Sigmoid colon (tissue), 7 donors: ENCODE measurements at places on chromosomes 3 and 15.

DNA sequence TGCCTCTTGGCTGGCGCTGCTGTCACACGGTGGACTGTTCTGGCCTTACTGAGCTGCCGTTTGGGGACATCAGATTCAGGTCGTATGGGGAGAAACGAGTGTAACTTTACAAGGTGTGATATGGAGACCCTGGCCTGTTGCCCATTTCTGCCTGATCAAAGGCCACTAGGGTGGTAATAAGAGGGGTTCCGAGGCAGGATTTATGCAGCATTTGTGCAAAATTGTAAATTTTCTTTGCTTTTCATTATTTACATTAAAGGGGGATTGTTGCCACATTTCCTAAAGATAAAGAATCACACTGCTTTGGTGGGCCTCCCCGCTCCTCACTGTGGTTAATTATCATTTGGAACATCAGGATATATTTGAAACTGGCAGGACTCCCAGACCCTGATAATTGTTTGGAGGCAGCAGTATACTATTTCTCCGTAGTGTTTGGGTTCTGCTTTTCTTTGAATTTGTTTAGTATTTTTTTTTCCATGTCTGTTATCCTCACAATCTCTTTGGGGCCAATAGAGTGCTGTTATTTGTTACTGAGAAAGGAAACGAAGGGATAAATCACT, 891 bp downstream of the NXPE3 start:
- DNase-seq, result no peak
- H3K27me3 ChIP-seq, result no peaks in the 10 kb centered on the region
- H3K4me1 ChIP-seq, result peaks cover 22% of the 10 kb centered on the region
- peaks cover 27% of the 10 kb centered on the region for H3K36me3 ChIP-seq

DNA sequence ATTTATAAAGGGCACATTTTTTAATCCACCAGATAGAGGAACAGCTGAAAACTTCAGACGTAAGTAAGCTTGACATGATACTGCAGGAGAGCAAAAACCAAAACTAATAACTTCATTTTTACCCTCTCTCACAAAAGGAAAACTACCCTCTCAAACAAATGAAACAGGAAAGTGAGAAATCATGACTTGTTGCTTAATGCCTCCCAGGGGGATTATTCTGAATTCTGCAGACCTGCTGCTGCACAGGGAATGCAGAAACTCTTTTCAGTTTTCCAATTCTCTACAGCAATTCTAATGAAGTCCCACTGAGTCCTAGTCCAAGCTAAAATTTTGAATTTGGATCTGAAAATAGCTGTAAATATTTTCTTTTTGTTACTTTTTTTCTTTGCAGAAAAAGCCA, 637.1 kb upstream of the CCDC54 start:
- no peak overlapping the region for H3K27ac ChIP-seq
- no peak overlapping the region for H3K4me3 ChIP-seq
- H3K4me1 ChIP-seq, result no peaks in the 10 kb centered on the region

GRCh38 chr15:67051088-67052045, 14.0 kb upstream of the SMAD3 start:
- no peaks in the 10 kb centered on the region for H3K27me3 ChIP-seq
- no peaks in the 10 kb centered on the region for H3K36me3 ChIP-seq
- peaks cover 18% of the 10 kb centered on the region for H3K4me1 ChIP-seq
- no peak overlapping the region for H3K4me3 ChIP-seq
- DNase-seq, result no peak
- no peak overlapping the region for H3K27ac ChIP-seq

GRCh38 chr3:14119651-14120050, 5.0 kb downstream of the CHCHD4 start:
- DNase-seq, result no peak
- H3K4me3 ChIP-seq, result no peak overlapping the region
- H3K27me3 ChIP-seq, result no peaks in the 10 kb centered on the region
- peaks cover 14% of the 10 kb centered on the region for H3K36me3 ChIP-seq
- peaks cover 24% of the 10 kb centered on the region for H3K4me1 ChIP-seq
- H3K27ac ChIP-seq, result no peak overlapping the region

DNA sequence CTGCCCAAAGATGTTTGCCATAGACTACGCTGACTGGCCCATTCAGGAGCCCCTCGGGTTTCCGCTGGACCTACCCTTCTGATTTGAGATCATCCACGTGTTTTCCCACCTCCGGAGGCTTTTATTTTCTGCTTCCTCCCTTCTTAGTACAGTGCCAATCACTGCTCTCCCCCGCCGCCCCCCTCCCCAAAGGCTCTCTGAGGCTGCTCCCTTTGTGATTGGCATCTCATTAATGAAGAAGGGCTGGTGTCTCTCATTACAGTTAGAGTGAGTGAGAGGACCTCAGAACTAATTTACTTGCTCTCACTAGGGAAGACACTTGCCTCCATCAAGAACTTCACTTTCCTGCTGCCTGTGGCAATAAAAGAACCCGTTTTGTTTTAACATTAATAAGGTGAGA, 284.7 kb upstream of the ICE2 start:
- H3K27me3 ChIP-seq, result no peaks in the 10 kb centered on the region
- no peak for DNase-seq
- no peak overlapping the region for H3K27ac ChIP-seq
- no peak overlapping the region for H3K4me3 ChIP-seq
- no peaks in the 10 kb centered on the region for H3K4me1 ChIP-seq

GRCh38 chr15:69537901-69538300, 85.3 kb downstream of the RPLP1 start:
- no peaks in the 10 kb centered on the region for H3K36me3 ChIP-seq
- no peaks in the 10 kb centered on the region for H3K4me1 ChIP-seq
- H3K27ac ChIP-seq, result no peak overlapping the region
- H3K4me3 ChIP-seq, result no peak overlapping the region

GRCh38 chr3:10253731-10254130, 5.5 kb downstream of the TATDN2 start:
- H3K36me3 ChIP-seq, result peaks cover 8% of the 10 kb centered on the region
- H3K27ac ChIP-seq, result no peak overlapping the region
- no peak overlapping the region for H3K4me3 ChIP-seq
- no peaks in the 10 kb centered on the region for H3K27me3 ChIP-seq
- DNase-seq, result no peak

GRCh38 chr15:77768107-77768506, 135.4 kb upstream of the LINGO1 start:
- no peaks in the 10 kb centered on the region for H3K4me1 ChIP-seq
- peaks cover 3% of the 10 kb centered on the region for H3K27me3 ChIP-seq
- H3K27ac ChIP-seq, result no peak overlapping the region
- no peak overlapping the region for H3K4me3 ChIP-seq
- H3K36me3 ChIP-seq, result no peaks in the 10 kb centered on the region
- DNase-seq, result no peak

GRCh38 chr15:39786447-39787056, 3.9 kb upstream of the FSIP1 start:
- H3K27me3 ChIP-seq, result no peaks in the 10 kb centered on the region
- no peak overlapping the region for H3K27ac ChIP-seq
- no peak overlapping the region for H3K4me3 ChIP-seq
- DNase-seq, result no peak
- H3K36me3 ChIP-seq, result no peaks in the 10 kb centered on the region

DNA sequence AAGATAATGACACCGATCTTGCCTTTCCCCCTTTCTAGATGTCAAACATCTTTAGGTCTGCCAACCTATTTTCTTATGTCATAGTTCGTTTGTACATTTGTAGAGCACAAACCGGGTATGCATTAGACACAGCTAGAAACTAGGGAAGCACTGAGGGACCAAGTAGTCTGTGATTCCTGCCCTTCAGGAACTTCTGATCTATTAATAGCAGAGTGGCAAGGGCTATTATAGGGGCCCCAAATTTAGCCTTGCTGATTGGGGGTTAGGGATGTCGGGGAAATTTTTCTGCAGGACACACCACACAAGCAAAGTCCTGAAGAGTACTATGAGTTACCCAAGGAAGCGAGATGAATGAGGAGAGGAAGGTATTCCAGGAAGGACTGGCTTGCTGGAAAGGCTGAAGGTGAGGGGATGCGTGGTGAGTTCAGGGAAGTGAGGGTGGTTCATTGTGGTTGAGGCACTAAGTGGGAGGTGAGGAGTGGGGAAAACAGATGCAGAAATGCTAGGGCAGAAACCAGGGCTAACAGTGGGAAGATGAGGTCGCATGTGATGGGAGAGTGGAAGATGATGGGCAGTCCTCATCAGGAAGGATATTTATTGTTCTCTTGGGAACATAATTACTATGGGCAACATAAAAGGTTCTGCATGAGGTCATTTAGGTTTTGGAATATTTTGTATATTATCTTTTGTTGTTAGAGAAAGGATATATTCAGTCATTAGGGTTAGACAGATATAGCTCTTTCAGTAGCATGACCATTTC, 144.3 kb downstream of the CMSS1 start:
- no peak for DNase-seq
- no peaks in the 10 kb centered on the region for H3K27me3 ChIP-seq
- peak overlapping the region; percentile 70 for H3K27ac ChIP-seq
- H3K4me3 ChIP-seq, result no peak overlapping the region

DNA sequence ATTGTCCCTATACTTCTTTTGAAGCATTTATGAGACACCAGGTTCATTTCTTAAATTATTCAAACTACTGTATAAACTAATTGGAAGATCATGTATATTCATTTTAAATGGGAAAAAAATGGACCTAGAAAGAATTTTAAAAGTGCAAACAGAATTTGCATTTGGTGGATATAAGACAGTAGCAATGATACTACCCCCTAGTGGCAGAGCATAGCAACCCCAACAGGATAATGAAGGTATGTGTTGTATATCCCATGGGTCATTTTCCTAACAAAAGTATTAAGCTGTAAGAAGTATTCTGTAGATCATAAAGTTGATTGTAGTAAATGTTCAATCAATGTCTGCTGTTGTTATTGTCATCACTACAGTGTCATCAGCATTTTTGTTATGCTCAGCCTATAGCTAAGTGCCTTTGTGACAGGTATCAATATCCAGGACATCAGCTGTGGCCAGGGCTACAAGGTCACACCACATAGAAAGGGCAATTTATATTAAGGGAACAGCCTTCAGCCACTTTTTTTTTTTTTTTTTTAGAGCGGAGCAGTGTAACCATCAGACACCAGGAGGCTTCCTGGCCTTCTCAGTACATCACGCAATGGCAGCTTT, 175.8 kb downstream of the FOXB1 start:
- no peak overlapping the region for H3K27ac ChIP-seq
- H3K4me3 ChIP-seq, result no peak overlapping the region
- no peak for DNase-seq
- no peaks in the 10 kb centered on the region for H3K36me3 ChIP-seq

DNA sequence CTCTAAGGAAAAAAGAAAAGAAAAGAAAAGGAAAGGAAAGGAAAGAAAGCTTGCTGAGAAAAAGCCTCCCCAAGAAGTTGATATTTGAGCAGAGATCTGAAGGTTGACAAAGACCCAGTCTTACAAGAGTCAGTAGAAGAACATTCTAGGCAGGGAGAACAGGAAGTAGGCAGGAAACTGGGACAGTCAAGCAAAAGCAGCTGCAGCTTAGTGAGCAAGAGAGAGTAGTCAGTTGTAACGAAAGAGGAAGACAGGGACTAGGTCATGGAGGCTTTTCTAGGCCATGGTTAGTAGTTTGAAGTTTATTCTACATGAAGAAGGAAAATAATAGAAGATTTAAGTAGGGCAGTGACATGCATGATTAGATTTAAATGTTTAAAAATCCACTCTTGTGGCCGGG, 31.8 kb upstream of the KLHL6 start:
- no peaks in the 10 kb centered on the region for H3K36me3 ChIP-seq
- no peak overlapping the region for H3K4me3 ChIP-seq
- no peak overlapping the region for H3K27ac ChIP-seq
- no peak for DNase-seq
- H3K4me1 ChIP-seq, result peaks cover 23% of the 10 kb centered on the region

GRCh38 chr15:33768670-33769190, 199.6 kb upstream of the CHRM5 start:
- no peak for DNase-seq
- no peaks in the 10 kb centered on the region for H3K4me1 ChIP-seq
- H3K27me3 ChIP-seq, result no peaks in the 10 kb centered on the region
- no peak overlapping the region for H3K27ac ChIP-seq

- no peak overlapping the region for H3K4me3 ChIP-seq
- peak overlapping the region; percentile 71 for H3K27ac ChIP-seq
- H3K27me3 ChIP-seq, result no peaks in the 10 kb centered on the region
Observed at GRCh38 chr3:57126244-57126643, 38.9 kb downstream of the IL17RD start.

- H3K36me3 ChIP-seq, result no peaks in the 10 kb centered on the region
- no peaks in the 10 kb centered on the region for H3K4me1 ChIP-seq
- no peak overlapping the region for H3K4me3 ChIP-seq
- DNase-seq, result no peak
- H3K27me3 ChIP-seq, result no peaks in the 10 kb centered on the region
Observed at GRCh38 chr3:180743813-180744590, 64.7 kb upstream of the CCDC39 start.

DNA sequence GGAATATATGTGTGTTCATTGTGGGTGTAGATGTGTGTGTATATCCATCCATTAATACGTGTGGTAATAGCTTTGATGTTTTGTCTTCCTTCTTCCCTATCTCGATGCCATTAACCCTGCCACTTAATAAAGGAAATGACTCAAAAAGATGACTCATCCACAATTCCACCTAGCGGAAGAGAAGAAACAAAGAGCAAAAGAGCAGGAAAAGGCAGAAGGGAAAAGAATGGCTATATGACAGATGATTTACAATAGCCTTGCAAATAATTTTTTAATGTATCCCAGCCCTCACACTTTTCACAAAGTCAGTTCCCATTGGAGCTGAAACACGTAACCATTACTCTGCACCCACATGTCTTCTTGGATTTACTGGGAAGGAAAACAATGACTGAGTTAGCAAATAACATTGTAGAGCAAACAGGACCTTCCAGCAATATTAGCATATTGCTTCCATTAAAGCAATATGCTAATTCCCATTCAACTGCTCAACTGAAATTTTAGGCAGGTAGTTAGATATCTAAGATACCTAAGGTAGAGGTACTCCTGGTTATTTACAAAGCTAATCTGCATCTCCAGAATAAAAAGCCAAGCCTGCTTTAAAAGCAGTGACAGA, 197.2 kb downstream of the KCNAB1 start:
- no peaks in the 10 kb centered on the region for H3K27me3 ChIP-seq
- no peak overlapping the region for H3K4me3 ChIP-seq
- no peaks in the 10 kb centered on the region for H3K36me3 ChIP-seq

GRCh38 chr3:183172051-183172639, 9.6 kb upstream of the LAMP3 start:
- H3K4me3 ChIP-seq, result no peak overlapping the region
- DNase-seq, result no peak
- no peaks in the 10 kb centered on the region for H3K4me1 ChIP-seq

DNA sequence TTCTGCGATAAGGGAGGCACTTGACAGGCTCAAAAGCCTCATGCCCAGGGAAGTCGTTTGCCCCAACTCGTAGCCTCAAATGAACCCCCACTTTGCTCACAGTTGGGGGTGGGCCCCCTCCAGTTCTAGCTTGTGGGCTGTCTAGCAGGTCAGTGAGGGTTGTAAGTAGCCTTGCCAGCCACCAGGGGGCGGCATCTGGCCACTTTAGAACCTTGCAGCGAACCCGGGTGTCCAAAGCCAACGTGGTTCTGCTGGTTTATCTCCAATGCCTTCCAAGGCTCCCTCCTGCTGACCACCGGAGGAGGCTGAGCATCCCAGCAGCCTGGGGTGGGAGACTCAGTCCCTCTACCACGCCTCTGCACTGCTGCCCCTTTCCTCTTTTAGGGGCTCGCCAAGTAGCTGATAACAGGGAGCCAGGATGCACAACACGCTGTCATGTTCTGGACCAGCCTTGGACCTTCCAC, 9.2 kb upstream of the RBSN start:
- H3K27ac ChIP-seq, result no peak overlapping the region
- H3K4me3 ChIP-seq, result no peak overlapping the region
- no peaks in the 10 kb centered on the region for H3K36me3 ChIP-seq
- peak; percentile 87 for DNase-seq
